ENCODE measurements at places on chromosomes 6 and 20.

- DNase-seq = peak; percentile 19
Observed at GRCh38 chr20:62952373-62952967, at the start of gene SLC17A9. SLC17A9 (plus strand) TSS chr20:62952709; CDS start chr20:62952831, 122 bp downstream.

GRCh38 chr20:51594236-51595057, 51.9 kb upstream of the NFATC2 start:
- no peak for DNase-seq

DNA sequence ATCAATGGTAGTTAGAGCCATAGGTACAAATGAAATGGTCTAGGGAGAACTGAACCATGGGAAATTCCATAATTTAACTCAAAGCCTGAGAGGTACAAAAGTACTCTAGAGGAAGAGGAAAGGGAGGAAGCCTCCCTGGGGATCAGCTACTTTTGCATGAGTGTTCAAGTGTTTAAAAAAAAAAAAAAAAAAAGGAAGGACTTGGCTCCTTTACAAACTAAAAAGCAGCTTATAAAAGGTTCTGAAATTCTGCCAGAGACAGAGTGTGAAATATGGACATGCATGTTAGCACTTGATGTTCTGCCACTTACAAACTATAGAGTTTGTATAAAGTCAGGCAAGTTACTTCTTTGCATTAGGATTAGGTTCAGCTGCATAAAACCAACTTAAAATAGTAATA, 290.0 kb downstream of the TBC1D7 start:
- DNase-seq = no peak

DNA sequence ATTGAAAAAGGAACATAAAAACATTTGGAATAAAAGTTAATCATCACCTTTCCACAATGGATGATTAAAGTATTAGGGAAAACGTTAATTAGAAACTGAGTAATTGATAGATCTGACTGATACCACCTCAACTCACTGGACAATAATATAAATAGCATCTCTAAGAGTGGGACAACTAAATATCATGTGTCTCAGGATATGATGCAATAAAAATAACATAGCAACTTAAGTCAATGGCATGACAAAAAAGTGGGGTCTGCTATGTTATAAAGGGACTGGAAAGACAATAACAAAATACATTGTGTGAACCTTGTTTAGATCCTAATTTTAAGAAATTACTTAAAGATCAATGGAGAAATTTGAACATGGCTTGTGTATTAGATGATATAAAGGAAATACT, 10.3 kb downstream of the OR12D1 start:
- DNase-seq = no peak

- DNase-seq = no peak
Observed at GRCh38 chr6:34859951-34860350, 27.9 kb downstream of the TAF11 start.

DNA sequence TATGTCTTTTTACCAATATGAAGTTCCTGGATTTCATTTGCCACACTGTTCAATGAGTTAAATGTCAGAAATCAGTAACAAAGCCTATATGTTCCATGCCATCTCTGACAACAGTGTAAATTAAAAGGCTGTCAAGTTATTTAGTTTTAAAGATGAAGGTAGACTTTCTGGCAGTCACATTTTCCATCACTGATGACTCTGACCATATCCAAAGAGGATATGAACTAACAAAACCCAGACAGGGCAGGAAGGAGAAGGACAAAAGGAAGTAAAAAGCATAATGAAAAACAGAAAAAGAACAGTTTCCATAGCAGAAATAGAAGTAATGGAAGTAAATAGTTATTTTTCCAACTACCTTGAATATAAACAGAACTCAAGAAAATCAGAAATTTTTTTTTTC, 242.3 kb downstream of the UBE3D start:
- DNase-seq = no peak

DNA sequence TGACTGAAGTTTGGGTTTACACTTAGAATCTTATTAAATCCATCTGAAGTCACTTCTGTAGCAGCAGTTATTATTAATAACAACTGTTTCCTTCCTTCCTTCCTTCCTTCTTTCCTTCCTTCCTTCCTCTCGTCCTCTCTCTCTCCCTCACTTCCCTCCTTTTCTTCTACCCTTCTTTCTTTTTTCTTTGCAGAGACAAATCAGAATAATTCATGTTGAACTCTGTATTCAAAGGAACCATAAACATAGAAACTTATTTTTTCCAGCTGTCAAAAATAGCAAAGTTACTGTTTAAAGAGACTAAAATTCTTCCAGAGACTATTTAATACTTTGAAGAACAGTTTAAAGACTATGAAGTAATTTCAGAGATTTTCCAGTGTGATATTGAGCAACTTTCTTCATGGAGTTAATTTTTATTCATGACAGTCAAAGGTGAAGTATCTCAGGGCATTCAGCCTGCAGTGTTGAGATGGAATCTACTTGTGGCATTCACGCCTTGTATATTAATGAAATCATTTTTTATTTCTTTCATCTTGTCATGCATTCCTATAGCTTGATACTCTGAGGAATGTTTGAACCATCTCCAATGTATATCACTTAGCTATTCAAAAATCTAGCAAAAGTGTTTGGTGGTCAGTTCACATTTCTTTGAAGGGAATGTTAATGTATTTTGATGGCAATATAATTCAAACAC, 109.7 kb downstream of the BCAS1 start:
- DNase-seq = no peak

GRCh38 chr6:28960846-28961500, 37.2 kb upstream of the TRIM27 start:
- DNase-seq = no peak

DNA sequence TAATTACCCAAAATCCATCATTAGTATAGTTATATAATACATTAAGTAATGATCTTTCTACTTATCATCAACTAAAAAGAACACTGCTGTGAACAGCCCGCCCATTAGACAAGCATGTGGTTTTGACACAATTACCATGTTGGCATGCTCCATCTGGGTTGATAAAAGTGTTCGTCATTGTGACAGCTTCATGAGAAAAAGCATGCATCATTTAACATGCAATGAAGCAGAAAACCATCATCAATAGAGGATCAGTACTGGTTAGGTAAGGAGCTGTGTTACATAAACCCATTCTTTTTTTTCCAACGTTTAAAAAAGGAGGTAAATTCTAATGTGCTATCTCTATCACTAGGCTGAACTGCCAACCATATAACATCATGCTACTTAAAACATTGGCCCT, 101.9 kb downstream of the EPB41L2 start:
- no peak for DNase-seq

DNA sequence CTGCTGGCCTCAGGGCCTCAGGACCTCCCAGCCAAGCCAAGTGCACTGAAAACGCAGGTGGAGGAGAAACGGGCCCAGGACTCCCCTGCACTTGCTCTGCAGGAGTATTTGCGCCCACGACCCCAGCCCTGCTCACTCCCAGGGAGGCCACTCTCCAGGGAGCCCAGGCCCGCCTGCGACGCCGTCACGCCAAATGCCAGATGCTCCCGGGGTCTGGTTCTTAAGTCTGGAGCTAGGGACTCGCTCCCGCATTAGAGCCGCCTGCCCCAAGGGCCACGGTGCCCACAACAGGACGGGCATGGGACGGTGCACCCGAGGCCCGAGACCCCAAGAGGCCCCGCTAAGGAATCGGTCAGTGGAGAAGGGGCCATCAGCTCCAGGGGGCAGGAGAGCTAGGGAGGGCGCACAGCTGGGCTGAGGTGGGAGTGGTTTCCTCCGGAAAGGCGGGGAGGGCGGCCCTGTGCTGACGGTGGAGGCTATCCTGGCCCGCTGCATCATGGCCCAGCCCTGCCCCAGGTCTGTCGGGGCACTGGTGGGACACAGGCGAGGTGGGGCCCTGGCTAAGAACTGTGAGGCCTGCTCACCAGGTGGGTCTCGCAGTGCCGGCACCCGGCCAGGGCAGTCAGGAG, 44.1 kb upstream of the CHRNA4 start:
- no peak for DNase-seq

DNA sequence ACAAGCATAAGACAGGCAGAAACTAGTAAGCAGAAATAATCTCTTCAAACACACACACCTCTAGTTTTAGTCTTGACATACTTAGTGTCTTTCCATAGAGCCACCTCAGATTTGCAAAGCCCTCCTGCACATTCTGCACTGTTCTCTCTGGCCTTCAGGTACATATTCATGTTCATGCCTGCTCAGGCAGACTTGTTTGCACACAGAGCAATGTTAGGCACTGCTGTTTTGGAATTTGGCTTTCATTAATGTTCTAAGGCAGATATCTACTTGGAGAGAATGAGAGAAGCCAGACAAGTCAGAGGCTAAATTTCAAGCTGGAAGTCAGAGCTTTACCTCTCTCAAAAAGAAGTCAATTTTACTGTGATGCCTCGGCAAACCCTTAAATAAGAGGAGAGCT, 21.3 kb upstream of the DST start:
- DNase-seq = no peak

DNA sequence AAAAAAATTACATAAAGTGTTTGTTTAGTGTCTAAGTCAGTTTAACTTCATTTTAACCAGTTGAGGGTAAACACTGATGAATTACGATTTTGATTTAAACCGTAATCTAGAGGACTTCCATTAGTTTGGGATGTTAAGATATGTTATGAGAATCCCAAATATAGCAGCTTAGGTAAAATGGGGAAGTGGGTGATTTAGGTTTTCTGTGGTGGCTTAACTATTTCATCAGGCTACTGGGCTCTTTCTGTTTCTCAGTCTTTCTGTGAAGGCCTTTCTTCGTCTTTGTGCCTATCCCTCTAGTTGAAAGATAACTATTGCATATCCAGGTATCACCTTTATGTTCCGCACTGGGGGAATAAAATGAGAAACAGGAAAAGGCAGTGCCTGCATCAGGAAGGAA, 27.9 kb downstream of the CENPW start:
- DNase-seq = no peak

DNA sequence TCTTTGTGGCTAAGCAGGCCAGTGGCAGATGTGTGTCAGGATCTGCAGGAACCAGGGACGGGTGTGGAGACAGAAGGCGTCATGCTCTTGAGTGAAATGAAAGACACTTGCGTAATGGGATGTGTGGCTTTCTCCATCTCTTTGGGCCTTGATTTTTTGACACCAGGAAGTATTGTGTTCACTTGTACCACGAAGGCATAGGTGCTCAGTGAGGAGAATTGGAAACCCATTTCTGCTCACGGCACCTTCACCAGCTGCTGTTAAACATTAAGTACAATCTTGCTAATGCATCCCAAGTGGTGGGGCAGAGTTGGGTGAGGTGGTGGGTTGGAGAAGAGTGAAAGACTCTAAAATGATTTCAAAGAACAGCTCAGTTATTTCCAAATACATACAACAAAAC, 30.0 kb downstream of the GJA10 start:
- no peak for DNase-seq

DNA sequence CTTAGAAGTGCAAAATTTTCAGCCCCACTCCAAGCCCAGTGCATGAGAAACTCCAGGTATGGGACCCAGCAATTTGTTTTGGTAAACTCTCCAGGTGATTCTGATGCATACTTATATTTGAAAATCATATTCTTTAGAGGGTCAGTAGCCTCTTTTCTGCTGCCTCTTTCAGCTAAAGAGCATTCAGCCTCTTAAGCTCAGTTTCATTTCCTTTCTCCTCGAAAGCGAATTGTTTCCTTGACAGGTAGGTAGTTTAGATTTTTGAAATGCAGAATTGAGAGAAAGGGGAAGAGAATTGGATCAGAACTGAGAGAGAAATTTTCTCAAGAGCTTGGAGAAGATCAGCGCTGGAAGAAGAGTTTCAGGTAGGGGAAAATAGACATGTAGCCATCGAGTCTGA, 995.8 kb upstream of the FLRT3 start:
- DNase-seq = no peak

DNA sequence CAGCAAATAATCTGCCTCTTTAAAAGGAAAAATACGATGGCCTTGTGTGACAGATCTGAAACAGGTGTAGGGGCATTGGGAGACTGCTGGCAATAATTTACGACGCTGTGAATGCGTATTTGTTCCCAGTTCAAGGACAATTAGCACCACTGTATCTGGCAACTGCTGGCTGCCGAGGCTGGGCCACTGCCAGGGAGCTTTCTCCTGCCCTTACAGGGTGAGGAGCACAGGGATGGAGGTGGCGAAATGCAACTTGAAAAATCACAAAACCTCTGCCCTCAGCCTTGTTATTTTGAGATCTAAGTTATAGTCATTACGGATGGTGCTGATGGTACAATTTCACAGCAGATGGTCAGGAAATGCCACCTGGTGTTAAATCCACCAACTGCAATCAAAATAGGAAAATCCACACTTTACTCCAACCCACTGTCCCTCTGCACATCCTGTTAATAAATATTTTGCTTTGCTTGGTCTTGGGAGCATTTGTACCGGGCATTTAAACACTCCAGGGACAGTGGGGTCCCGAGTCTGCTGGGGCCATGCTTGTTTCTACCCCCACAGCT, 6.4 kb downstream of the MYLK4 start:
- DNase-seq = no peak

- no peak for DNase-seq
Observed at GRCh38 chr6:161415302-161415855, 141.5 kb upstream of the AGPAT4 start.

GRCh38 chr20:58235010-58235409, 6.6 kb upstream of the ANKRD60 start:
- DNase-seq = no peak

- no peak for DNase-seq
Observed at GRCh38 chr20:34010405-34010931, 16.8 kb downstream of the RALY start.

DNA sequence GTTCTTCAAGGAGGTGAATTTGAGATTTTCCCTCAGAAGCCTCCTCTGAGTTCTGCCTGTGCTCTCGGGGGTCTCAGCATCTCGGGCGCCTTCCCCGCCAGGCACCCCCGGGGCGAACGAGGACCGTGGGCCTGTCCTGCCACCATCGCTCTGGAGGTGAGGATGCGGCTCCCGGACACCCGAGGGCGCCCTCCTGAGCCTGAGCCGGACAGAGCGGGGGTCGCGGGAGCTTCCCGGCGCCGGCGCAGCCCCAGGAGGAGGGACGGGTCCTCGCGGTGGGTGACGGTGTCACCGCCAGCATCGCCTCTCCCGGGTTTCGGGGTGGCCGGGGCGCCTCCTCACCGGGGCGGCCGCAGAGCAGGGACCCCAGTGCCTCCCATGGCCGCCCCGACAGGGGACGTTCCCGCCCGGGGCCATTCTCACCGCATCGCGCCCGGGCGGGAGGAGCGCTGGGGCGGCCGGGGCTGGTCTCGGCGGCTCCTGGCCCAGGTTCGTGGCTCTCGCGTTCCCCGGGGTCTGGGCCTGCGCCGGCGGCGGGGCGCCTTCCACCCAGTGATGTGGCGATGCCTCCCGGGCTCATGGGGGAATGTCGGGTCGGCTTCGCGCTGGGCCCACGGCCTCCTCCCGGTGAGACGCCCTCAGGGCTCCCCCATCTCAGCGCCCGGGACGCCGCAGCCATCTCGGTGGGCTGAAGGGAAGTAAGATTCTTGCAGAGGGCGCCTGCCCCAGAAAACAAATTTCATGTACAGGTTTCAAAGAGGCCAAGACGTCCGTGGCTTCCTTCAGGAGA, 210.5 kb downstream of the ERMARD start:
- DNase-seq = no peak

All from stimulated activated CD4-positive, alpha-beta T cell treated with anti-CD3 and anti-CD28 coated beads, Interleukin-12 subunit alpha, Interleukin-12 subunit beta, amount 100 ng/mL, for 48 hours (primary cell).